H54 (cell line): ENCODE measurements at places on chromosomes 16 and 17.

GRCh38 chr17:56675876-56676660 is 82.6 kb downstream of the NOG start:
- DNase-seq = no peak

GRCh38 chr16:962901-963814 is 7.6 kb downstream of the LMF1 start:
- DNase-seq = no peak

- DNase-seq = no peak
These were observed 188.5 kb downstream of the MSI2 start for GRCh38 chr17:57444682-57445450.

DNA sequence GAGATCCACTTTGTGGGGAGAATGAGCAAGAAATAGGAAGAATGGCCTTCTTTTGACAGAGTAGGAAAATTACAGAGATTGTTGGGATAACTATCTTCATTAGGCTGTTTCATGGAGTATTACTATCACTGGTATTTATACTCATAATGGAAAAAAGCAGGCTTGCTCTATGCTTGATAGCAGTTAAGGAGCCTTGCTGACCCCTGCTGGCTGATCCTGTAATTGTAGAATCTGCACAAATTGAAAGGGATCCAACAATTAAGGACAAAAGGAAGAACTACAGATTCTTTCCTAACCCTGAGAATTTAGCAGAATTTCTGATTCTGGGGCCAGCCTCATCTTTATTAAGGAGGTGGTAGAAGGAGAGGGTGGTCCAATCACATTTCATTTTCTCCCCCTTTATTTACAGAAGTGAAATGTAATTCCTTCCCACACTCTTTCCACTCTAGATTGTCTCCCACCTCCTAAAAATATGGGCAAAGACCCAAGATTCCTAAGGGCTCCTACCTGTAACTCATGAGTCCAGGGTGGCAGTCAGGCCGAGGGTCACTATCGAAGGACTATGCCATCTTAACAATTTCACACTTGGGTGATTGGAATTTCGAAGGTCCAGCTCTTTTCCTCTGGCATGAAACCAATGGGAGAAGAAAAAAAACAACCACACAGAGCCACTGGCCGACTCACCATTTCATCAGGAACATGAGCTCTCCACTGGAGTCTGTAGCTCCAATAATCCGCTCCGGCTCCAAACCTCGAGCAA is 26.3 kb downstream of the NFE2L1 start:
- no peak for DNase-seq

DNA sequence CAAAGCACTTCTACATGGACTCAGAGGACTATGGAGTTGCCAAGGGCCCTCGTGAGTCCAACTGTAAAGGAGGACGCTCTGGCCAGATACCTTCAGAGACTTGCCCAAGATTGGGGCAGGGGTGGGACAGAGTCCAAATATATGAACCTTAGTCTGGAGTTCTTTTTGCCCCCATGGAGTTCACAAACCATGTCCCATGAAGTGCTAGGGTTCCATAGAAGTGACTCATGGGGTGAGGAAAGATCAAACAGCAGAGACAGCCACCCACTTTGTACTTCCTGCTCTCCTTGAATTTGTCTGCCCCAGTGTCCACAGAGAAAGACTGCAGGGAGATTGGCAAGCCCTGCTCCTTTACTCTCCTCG is 29.0 kb downstream of the SRL start:
- DNase-seq = peak; percentile 56

DNA sequence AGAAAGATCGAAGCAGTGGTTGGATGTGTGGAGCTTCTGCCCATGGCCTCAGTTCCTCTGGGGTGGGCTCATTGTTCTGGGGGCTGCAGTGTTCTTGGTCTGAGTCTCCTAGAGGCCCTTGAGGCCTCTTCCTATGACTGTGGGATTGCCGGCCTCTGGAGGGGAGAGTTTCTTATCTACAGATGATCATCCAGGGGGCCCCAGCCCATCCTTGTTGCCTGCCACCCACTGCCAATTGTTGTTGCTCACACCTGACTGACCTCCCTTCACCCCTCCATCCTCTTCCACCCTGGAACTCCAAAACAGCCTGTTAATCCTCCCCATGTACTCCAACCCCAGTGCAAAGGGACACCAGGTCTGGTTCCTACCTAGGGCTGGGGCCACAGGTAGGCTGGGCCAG is 5.9 kb downstream of the B3GNT9 start:
- no peak for DNase-seq

DNA sequence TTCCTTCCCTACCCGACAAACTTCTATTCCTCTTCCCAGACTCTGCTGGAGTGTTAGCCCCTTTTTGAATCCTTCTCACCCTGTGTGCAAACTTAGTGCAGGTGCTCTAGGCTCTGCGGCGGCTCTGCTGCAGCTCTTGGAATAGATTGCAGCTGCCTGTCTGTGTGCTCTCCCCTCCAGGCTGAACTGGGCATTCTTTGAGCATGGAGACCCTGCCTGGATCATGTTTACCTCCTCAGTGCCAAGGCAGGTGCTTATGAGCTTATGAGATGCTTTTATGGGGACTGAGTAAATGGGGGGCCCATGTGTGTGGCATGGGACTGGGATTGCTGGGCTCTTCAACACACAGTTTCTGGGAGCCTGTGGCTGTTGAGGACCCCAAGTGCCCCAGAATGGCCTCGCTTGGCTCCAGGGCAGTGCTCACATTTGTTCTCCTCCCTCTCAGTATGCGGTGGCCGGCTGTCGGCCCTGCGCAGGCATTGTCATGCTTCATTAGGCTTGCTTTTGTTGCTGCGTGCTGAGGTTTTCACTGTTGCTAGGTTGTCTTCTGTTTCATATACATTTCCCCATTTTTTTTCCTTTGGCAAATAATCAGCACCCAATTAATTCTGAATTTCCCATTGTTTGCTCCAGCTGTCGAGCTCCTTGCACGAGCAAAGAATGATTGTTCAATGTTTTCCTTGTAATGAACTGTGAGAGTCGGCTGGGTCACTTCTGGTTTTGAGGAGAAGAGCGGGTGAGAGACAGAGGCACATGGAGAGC is 185.5 kb upstream of the NLRP1 start:
- no peak for DNase-seq

- no peak for DNase-seq
These were observed 18.8 kb downstream of the MAP1LC3B start for GRCh38 chr16:87410968-87411367.

- peak; percentile 70 for DNase-seq
These were observed 863 bp downstream of the ADCY9 start for GRCh38 chr16:4115209-4115948.

GRCh38 chr16:88403794-88404581 is 21.2 kb downstream of the ZNF469 start:
- DNase-seq = no peak

DNA sequence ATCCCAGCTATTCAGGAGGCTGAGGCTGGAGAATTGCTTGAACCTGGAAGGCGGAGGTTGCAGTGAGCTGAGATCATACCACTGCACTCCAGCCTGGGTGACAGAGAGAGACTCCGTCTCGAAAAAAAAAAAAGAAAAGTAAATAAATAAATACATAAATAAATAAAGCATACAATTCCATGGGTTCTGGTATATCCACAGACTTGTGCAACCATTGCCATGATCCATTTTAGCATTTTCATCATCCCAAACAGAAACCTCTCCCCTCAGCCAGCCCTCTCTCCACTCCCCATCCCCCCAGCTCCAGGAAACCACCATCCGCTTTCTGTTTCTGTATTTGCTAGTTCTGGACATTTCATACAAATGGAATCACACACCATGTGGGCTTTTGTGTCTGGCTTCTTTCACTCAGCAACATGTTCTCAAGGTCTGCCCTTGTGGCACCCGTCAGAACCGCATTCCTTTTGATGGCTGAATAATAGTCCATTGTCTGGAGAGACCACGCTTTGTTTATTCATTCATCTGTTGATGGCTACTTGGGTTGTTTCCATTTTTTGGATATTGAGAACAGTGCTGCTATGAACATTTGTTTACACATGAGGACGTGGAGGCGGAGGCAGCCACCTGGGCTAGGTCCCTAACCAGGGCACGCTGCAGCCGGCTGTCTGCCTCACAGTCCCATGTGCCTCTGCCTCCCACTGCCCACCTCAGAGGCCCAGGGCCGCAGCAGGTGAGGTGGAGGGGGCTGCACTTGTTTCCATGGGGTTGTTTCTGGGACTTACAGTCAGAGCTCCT is 76.2 kb downstream of the NT5M start:
- no peak for DNase-seq

- DNase-seq = no peak
These were observed 918.8 kb upstream of the CDH8 start for GRCh38 chr16:62955033-62955349.

DNA sequence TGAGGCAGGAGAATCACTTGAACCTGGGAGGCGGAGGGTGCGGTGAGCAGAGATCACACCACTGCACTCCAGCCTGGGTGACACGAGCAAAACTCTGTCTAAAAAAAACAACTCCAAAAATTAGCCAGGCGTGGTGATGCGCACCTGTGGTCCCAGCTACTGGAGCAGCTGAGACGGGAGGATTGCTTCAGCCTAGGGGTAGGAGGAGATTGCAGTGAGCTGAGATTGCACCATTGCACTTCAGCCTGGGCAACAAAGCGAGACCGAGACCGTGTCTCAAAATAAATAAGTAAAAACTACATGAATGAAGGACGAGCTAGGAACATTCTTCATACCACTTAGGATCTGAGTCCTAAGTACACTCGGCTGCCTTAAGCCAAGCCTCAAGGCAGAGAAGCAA is 35.4 kb downstream of the CCDC57 start:
- DNase-seq = no peak

DNA sequence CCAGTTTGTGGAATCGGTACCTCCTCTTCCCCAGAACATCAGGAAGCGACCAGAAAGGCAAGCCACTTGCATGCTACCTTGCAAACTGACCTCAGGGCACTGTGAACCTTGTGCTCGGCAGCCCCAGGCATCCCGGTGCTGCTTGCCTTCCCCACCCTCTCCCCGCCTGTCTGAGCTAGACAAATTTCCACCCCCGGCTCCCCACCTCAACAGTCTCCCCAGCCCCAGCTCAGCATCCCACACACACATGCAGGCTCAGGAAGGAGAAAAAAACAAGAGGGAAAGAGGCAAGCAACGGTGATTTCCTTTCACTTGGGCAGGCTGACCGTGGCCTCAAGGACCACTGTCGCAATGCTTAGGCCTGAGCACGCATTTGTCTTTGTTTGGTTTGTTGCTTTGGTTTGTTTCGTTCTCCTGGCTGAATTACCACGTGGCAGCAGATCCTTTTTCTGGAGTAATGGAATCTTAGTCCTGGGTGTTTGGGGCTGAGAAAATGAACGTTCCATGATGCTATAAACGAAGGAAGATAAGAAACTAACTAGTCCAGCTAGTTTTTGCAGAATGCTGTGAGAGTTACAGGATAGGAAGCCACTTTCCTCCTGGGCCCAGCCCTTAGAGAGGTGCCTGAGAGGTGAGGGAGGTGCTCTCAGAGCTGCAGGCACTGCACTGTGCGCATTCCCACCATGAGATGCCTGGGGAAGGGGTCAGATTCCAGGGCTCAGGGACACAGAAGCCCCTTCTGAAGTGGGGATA is 27.9 kb downstream of the SDK2 start:
- no peak for DNase-seq

DNA sequence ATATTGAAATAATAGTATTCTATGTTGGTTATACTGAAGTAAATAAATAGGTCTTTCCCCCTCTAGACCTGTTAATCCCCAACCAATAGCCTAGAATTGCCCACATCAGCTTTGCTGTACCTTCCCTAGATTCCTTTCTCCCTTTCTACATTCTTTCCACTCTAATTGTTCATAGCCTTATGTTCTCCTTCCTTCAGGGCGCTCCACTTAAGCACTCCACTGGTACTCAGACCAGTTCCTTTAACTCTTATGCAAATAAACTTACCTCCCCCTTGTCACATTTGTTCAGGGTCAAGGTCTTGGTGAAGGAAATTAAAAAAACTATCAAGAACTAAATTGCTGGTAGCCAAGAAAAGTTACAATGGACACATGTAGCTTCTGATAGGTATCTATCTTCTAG is 294.8 kb downstream of the UTP18 start:
- DNase-seq = no peak

- DNase-seq = no peak
These were observed 21.7 kb upstream of the ERCC4 start for GRCh38 chr16:13898233-13898632.

DNA sequence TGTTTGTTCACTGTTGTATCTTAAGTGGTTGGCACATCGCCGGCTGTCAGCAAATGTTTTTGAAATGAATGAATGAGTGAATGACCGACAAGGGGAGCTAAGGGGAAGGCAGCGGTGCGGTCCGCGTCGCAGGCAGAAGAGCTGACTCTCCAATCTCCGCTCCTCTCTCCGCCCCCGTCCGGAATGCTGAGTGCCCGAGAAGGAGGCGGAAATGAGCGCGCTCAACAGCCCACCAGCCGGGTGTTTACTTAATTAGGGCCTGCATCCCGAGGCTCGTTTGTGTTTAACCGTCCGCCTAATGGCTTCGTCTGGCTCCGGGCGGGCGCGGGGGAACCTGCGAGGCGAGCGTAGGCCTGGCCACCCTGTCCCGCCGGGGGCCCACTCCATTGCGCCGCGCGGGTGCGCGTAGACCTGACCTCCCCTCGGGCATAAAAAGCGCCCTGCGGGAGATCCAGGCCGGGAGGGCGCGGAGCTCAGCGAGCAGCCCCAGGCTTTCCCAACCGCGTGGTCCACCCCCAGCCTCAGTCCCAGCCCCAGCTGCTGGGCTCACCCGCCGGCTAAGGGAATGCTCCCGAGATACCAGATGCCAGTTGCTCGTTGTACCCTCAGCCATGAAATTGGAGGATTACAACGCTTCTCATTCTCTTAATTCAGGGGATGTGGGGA is 2.5 kb upstream of the CDH3 start:
- DNase-seq = no peak

- no peak for DNase-seq
These were observed 15.5 kb downstream of the NFAT5 start for GRCh38 chr16:69581297-69581696.

GRCh38 chr17:68759002-68759342 is 157.8 kb upstream of the FAM20A start:
- DNase-seq = no peak

- DNase-seq = no peak
These were observed 24.0 kb downstream of the CREBBP start for GRCh38 chr16:3856367-3857141.

DNA sequence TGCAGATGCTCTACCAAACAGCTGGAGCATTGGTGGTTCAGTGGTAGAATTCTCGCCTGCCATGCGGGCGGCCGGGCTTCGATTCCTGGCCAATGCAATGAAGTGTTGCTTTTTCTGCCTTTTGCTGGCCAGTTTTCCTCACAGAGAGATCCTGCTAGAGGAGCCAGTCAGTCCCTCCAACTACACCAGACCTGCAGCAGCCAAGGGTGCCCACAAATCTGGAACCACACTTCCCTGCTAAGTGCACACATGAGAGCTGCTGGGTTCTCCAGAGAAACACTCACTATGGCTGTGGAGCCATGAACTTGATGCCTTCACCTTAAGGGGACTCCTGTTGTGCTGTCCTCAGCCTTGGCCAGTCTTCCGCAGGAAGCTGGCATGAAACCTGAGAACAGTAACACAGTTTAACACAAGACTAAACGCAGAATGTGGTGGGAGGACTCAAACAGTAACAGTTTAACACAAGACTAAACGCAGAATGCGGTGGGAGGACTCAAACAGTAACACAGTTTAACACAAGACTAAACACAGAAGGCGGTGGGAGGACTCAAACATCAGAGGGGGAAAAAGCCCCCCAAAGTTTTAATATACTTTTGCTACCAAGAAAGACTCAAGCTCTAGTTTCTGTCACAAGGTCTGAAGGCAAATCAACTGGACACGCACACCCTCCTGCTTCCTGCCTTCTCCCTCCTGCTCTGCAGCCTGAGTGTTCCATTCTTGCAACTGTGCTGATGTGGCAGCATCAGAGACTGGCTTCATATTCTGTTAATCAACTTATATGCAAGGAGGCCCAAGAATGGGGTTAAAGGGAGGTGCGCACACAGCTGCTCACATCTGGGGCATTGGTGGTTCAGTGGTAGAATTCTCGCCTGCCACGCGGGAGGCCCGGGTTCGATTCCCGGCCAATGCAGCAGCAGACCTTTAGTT is 12.0 kb downstream of the VAC14 start:
- no peak for DNase-seq
